ENCODE measurements at places on chromosomes 16 and 17.
A peak's percentile ranks its signal among the peaks of the same experiment; 100 is the strongest.

DNA sequence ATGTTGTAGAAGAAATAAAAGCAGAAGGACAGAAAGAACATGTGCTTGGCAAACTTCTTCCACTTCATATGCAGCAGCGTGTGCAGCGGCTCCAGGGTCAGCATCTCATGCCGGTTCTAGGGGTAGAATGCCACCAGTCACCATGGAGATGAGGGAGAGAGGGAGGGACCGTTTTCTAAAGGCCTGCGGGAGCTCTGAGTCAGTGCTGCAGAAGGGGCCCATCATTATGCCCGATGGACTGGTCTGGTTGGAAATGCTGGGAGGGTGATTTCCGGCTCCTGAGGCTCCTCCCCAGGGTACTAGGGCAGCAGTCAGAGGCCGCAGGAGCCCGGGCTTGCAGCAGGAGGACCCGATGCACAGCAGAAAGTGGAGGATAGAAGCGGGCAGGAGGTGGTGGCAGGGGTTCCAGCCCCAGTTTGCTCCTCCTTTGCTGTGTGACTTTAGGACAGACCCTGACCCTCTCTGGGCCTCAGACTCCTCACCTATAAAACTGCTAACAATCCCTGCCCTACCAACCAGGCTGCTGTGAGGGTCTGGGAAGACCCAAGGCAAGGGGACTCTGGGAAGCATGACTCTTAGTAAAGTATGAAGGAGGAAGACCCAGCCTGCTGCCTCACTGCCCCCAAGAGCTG, 28.6 kb downstream of the TRPV3 start:
- no peak for DNase-seq

DNA sequence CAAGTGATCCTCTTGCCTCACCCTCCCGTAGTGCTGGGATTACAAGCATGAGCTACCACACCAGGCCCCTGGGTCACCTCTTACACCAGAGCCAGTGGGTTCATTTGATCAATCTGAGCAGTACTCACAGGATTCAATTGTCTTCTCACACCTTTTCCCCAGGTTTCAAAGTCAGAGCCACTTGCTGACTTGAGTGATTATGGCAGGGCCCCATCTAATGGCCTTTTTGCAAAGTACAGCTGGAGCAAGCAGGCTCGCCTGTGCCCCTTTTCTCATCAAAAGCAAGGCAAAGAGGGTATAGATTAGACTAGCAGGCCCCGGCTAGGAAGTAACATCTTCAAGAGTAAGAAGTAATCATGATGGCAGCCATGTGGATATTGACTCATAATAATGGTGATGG, 114.8 kb upstream of the NOL11 start:
- peak; percentile 17 for DNase-seq

DNA sequence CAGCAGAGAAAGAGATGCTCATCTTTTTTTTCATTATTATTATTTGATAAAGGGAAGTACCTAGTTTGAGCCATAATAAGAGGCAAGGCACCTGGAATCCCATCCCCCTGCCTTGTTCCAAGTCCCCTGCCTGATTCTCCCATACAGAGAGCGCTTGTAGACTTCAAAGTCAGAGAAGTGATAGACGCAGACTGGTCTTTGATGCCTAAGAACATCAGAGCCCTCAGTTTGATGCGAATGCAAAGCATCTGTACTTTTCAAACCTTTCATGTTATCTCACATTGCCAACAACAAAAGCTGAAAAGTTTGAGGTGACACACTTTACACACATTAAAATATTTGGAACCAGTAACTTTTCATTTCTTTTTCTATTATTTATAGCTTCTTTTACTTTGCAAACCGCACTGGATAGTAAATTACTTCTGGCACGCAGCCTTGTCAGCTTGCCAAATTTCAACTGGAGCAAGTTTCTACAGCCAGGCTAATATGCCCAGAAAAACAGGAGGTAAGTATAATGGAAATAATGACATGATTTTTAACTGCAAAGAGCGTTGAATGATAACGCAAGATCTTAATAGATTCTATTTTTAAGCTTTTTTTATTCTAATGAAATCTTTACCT, 5.9 kb upstream of the UTP6 start:
- DNase-seq = no peak

- no peak for DNase-seq
These were observed 31.8 kb upstream of the TENT4B start for GRCh38 chr16:50121278-50121677.

DNA sequence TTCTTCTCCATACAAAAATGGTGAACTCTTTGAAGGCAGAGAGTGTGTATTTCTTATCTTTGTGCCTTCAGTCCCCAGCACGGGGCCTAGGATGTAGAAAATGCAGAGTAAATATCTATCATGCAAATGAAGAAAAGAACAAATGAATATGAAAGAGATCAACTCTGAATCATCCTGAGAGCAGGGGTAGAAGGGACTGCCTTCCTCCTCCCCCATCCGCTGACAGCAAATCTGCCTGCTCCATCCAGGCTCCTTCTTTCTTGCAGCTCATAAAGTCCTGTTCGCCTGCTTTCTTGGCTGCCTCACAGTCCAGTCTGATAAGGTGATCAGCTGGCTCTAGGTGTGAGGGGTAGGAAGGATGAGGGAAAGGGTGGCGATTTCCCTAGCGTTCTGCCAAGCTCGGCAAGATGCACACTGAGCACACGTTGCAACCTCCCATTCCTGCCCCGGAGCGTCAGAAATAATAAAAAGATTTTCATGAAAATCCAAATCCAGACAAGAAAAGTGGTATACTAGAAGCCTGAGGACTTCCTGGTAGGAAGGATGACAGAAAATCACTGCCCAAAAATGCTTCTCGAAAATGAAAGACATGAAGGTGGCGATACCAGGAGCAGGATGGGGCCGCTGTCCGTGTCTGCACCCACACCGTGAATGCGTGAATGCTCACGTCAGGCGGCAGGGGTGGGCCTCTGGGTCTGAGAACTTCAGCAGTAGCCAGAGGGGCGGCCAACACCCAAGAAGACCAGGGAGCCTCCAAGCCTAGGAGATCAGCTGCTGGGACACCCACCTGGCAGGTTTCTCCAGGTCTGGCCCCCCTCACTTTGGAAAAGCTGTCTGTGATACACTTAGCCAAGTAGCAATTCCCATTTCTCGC, 67.1 kb downstream of the VPS53 start:
- no peak for DNase-seq

GRCh38 chr17:7576432-7576937, 3.0 kb upstream of the CD68 start:
- no peak for DNase-seq

DNA sequence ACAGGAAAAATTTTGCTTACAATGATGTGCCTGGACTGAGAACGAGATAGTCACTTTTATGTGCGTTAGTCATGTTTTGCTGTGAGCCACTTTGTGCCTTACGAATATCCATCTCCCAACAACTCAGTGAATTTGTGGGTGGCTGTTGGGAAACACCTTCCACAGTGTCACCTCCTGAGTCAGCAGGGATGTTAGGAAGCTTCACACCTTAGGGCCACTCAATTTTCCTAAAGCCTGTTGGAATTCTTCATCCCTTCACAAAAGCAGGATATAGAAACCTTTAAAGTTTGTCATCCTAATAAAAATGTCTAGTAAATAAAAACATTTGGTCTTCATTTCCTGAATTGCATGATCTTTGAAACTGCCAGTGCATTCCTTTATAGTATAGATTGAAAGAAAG, 4.3 kb upstream of the KRTAP3-1 start:
- DNase-seq = no peak

- no peak for DNase-seq
These were observed 13.8 kb downstream of the C17orf50 start for GRCh38 chr17:35774499-35774898.

DNA sequence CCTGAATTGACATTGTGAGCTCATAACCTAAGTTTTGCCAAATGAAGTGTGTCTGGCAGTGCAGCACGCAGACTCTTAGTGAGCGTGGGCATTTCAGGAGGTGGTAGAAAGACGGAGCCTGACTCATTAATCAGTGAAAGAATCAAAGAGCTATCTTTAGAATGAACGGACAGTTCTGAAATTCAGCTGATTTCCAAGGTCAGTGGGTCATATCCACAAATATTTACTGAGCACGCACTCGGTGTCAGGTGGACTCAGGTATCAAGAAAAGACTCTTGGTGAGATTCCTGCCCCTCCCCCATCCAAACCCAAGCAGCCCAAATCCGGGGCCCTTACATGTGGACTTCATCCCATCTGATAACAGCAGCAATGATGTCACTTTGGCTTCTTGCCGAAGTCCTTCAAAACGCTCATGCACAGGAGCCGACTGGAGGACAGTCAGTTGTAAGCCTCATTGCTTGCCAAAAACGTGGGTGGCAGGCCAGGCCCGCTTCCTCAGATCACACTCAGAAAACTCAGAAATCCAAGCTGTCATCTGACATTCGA, 185.8 kb downstream of the HS3ST3A1 start:
- DNase-seq = no peak

- DNase-seq = no peak
These were observed 15.8 kb downstream of the COPRS start for GRCh38 chr17:31843070-31843745.

DNA sequence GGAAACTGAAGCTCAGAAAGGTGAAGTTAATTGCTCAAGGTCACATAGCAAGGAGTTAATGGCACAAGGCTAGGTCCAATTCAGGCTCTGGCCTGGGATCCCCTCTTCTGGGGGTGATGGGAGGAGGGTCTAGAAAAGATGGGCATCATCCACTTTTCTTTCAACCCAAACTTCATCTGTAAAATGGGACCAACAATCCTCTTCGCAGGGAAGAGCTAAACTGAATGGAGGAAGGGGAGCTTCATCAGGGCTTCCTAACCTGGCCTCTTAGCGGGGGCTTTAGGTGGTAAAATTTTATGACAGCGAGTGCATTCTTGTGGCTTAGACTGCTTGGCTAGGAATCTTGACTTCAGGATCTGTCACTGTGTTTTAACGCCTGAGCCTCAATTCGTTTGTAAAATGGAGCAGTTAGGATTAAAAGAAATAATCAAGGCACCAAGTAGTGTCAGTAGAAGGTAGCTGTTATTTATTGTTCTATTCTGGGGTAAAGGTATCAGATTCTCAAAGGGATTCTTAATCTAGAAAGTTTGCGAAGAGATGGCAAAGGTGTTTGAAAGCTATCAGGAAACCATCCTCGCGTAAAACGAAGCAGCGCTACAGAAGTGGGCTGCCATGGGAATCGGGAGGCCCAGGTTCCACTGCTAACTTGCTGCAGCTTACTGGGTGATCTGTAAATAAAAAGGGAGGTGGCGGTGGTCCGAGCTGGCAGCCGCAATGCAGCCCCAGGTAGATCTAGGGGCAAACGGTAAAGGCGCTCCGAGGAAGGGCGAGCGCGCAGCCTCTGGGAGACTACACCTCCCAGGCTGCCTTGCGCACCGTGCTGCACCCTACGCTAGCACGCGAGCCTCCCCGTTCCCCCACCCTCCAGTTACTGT, 1.5 kb upstream of the SRCAP start:
- no peak for DNase-seq

GRCh38 chr17:43396491-43397060, 2.2 kb upstream of the ARL4D start:
- DNase-seq = no peak

DNA sequence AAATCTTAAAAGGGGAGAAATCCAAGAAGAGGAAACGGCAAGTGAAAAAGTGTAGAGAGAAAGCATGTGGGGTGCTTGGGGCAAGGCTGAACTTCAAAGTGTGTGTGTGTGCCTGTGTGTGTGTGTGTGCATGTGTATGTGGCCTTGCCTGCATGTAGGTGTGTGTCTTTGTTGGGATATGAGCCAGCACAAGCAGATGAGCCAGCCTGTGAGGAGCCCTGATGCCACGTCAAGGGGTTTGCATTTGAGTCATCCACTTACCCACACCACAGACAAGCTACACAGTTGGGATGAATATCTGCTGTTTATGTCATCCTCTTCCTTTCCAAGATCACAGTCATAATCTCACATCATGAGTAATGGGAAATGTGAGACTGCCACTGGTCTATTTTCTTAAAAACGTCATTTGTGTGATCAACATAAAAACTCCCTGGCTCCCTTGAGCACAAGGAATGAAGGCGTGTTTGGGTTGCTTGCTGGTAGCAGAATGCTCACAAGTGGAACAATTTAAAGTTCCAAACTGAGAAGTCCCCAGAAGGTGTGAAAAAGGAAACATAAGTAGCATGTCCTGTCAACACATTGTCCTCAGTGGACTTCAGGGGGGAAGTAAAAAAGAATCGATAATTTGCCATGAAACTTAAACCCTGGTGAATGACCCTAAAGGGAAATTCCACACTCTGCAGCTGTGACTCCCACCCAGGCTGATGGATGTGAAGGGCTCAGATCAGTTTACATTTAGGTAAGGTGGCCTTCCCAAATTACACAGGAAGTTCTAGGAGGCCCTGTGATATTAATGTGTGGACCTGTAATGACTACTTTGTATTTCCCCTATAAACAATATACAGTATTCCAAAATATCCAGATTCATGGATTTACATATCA, 14.7 kb downstream of the KCTD19 start:
- DNase-seq = peak; percentile 54

DNA sequence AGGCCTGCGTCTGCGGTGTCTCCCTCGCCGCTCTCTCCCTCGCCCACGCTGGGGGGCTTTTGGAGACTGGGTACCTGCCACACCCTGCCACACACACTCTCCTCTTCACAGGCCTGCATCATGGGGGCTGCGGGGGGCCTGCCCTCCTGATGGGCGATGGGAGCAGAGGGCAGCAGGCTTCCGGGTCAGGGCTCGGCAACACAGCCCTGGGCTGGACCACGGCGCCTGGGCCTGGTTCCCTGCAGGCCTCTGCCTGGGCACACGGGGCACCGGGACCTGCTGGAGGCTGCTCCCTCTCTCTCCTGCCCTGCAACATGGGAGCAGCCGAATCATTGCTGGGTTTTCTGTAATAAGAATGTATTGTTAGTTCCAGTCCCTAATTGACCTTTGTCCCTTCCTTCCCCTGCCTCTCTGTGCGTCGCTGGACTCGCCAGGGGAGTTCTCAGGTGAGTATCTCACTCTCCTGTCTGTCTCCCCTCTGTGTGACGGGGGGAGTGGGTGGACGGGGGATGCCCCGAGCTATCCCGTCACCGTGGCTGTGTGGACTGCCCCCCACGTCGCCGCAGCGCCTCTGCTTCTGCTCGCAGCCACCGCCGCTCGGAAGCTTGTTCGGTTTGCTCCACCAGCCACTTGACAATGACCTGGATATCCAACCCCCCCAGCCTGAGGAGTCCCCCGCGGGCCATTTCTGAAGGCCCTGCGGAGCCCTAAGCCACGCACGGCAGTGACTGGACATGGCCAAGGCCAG, 13.5 kb downstream of the NME3 start:
- DNase-seq = no peak

DNA sequence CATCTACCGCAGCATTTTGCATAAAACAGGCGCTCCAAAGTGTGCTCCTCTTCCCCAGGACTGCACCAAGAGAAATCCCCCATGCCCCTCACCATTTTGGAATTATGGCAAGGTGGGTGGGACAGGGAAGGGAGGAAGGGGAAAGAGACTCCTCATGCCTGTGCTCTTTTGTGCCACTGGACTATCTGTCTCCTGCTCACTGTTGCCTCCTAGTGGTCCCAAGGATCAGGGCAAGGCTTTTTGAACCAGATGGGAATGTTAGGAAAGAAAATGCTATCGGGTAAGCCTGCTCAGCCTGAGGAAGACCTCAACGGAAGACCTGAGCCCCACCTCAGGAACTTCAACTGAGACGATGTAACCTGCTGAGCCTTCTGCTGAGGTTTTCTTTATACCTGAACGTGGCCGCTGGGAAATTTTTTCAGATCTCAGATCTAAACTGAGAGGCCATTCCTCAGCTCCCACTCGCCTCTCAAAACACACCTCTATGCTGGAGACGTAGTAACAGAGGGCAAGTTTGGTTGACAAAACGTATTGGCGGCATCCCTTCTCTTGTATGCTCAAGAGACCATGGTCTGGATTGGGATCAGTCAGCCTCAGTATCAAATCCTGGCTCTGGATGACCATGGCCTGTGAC, 58.3 kb downstream of the SPACA3 start:
- peak; percentile 29 for DNase-seq

All from activated CD4-positive, alpha-beta T cell treated with anti-CD3 and anti-CD28 coated beads for 4 hours (primary cell).